Activated CD8-positive, alpha-beta T cell treated with anti-CD3 and anti-CD28 coated beads for 36 hours (primary cell): ENCODE measurements at places on chromosomes 1 and 21. TPM values are rescaled to one million over a fixed set of nuclear protein-coding genes. Genes with fewer than 3 reads are reported as not detected.

- DNase-seq: no peak
- no peak overlapping the region for H3K4me3 ChIP-seq
- no peaks in the 10 kb centered on the region for H3K4me1 ChIP-seq
Measured at GRCh38 chr1:221316491-221317056, 425.3 kb downstream of the DUSP10 start.

- no peaks in the 10 kb centered on the region for H3K36me3 ChIP-seq
- no peak for DNase-seq
- H3K4me1 ChIP-seq: no peaks in the 10 kb centered on the region
- H3K4me3 ChIP-seq: no peak overlapping the region
- H3K27me3 ChIP-seq: peaks cover 1% of the 10 kb centered on the region
- H3K27ac ChIP-seq: no peak overlapping the region
Measured at GRCh38 chr1:169072945-169073725, 33.4 kb upstream of the ATP1B1 start.

The TP73 gene
- 0.60 TPM for total RNA-seq

GRCh38 chr1:223430236-223430635 lies 37.0 kb downstream of the CCDC185 start:
- no peak overlapping the region for H3K4me3 ChIP-seq
- H3K36me3 ChIP-seq: no peaks in the 10 kb centered on the region
- DNase-seq: no peak
- no peaks in the 10 kb centered on the region for H3K4me1 ChIP-seq
- no peaks in the 10 kb centered on the region for H3K27me3 ChIP-seq

The CDK18 gene
- total RNA-seq: 8.4 TPM

The WNT3A gene
- not detected for total RNA-seq

The OLFML2B gene
- not detected for total RNA-seq
